ENCODE measurements at places on chromosomes 5 and 9.

DNA sequence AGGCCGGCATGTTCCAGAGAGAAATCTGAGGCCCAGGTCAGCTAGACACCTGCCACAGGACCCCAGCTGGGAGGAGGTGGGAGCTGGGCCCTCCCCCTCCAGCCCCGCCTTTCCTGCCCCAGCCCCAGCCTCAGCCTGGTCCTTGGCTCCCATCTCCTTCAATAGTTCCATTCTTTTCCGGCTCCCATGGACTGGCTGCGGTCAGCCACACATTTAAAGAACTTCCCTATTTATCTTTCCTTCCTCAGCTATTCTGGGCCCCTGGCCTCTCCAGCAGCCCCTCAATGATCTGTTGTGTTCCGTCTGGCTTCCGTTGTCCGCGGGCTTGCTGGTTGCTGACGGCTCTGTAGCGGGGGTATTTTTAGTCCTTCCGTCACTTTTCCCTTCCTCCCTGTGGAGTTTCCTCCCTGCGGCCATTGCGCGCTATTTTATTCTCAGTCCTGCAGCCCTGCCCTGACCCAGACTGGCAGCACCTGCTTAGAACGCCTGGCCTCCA lies 73.8 kb downstream of the AMBP start:
- DNase-seq: peak; percentile 95

- DNase-seq: no peak
Measured at GRCh38 chr9:110309681-110310080, 28.0 kb downstream of the TXNDC8 start.

DNA sequence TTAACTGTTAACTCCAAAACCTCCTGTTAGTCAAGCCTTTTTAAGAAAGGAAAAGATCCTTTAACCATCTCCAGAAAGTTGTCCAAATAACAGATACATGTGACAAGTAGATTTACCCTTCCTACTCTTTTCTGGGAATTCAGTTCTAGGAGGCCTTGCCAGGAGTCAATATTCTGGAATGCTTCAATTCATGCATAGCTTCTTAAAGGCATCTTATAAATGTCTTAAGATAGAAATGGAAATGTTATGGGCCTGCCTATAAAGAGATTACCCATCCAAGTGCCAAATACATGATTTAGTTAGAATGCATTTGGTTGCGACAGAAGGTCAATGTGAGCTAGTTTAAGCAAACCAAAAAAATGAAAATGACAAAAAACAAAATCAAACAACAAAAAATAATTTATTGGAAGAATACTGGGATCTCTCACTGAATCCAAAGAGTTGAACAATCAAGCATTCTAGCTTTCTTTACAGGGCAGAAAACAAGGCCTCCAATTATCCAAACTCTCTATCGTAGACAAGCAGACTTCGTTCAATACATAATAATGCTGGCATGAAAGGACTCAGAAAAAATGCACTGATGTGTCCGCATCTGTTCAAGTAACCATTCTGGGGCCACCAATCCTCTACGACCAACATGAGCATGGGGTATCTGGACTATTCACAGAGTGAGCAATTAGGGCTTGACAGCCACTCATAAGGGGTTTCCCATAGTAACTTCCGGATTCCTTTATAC lies 188.6 kb downstream of the CTNND2 start:
- DNase-seq: no peak

GRCh38 chr5:158084292-158084691 lies 225.3 kb upstream of the CLINT1 start:
- no peak for DNase-seq

- no peak for DNase-seq
Measured at GRCh38 chr5:95044096-95044495, 240.8 kb downstream of the MCTP1 start.

DNA sequence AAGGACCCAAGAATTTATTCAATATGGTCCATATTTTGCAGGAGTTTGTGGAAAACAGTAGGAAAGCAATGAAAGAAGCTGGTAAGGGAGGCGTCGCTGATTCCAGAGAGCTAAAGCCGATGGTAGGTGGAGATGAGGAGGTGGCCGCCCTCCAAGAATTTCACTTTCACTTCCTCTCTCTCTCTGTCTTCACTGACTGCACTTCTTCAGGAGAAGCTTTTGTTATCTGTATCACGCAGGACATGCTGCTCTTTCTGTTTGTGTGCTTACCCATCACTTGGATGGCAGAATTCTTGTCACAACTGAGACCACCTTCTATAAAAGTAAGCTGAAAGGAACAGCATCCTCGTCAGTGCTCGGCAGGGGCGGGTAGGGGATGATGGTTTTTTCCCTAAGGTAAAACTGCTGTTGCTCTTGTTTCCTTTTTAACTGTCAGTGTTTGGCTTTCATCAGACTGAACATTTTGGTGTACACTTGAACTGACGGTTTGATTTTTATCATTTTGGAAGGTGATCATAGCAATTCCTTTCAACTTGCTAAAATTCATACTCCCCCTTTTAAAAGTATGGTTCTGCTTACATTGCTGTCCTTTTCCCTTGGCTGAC lies 62.4 kb upstream of the FSD1L start:
- DNase-seq: no peak

GRCh38 chr9:28976684-28977083 lies 1403.4 kb upstream of the C9orf72 start:
- DNase-seq: no peak

DNA sequence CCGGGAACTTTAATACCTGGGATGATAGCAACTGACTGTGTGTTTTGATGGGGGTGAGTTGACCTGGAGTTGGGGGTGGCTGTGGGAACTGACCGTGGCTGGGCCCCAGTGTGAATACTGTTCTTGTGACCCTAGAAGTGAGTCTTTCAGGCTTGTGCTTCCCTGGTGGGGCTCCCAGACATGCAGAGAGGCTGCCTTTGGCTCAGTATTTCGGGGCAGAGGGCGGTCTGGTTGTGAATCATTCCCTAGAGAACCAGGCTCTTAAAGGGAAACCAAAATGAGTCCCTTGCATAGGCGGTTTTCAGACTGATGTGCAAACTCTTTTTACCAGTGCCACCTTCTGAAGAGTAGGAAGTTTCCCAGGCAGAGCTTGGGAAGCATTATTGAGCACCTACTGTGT lies 132.1 kb downstream of the MACROH2A1 start:
- no peak for DNase-seq

GRCh38 chr5:120160124-120160895 lies 303.8 kb upstream of the PRR16 start:
- DNase-seq: no peak

- peak; percentile 34 for DNase-seq
Measured at GRCh38 chr9:95870906-95871305, 4.6 kb upstream of the ERCC6L2 start.

DNA sequence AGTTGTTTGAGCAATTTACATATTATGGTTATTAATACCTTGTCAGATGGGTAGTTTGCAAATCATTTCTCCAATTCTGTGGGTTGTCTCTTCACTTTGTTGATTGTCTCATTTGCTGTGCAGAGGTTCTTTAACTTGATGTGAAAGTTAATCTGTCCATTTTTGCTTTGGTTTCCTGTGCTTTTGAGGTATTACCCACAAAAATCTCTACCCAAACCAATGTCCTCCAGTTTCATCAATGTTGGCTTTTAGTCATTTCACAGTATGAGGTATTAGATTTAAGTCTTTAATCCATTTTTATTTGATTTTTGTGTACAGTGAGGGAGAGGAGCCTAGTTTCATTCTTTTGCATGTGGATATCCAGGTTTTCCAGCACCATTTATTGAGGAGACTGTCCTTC lies 82.4 kb downstream of the MRPS30 start:
- no peak for DNase-seq

GRCh38 chr5:9209846-9210492 lies 335.9 kb downstream of the SEMA5A start:
- DNase-seq: no peak

DNA sequence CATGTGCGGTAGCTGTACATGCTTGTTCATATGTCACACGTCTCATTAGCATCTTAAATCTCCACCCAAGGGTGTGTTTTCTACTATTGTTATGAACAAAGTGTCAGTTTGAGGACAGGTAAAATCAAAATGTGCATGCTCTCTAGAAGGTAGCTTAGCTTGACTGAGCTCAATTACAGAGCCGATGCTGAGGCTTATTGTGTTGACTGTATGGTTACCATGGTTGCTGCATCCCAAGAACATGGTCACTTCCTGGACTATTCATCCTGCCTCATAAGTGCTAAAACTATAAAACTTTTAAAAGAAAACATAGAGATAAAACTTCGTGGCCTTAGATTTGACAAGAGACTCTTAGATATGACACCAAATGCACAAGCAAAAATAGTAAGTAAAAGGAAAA lies 426.1 kb upstream of the CTNND2 start:
- no peak for DNase-seq

Measured in Kasumi-1 (cell line).